ENCODE measurements at places on chromosomes 3 and 15.

DNA sequence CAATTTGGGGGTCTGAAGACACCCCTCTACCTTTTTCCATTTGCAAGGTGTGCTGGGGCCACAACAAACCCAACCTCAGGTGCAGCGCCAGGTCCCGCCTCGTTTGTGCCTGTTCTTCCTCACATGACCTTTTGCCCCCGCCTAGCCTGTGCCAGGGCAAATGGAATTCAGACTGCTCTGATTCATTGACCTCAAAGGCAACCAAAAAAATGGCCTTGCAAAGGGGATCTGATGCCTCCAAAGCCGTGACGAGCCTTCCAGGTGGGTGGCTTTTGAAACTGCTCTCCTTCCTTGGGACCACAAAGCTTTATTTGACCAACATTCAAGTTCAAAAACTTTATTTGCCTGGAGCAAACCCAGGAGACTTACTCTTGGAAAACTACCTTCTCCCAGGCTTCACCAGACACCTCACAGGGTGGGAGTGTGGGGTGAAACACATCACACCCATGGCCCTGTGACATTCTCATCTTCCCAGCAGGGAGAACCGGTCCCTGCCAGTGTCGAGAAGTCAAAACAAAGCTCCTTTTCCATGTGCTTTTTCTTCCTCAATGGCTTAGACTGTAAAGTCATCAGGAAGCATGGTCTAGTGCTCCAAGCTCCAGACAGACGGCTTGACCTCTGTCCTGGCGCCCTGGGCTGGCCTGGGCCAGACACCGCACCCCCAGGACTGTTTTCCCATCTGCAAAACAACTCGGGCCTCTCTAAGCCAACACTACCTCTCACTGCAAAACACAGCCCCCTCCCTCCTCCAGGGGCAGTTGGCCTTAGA lies 103.9 kb upstream of the HES1 start:
- no peak for DNase-seq

- no peak for DNase-seq
These were observed 261.9 kb upstream of the SUCLG2 start for GRCh38 chr3:67916353-67916752.

DNA sequence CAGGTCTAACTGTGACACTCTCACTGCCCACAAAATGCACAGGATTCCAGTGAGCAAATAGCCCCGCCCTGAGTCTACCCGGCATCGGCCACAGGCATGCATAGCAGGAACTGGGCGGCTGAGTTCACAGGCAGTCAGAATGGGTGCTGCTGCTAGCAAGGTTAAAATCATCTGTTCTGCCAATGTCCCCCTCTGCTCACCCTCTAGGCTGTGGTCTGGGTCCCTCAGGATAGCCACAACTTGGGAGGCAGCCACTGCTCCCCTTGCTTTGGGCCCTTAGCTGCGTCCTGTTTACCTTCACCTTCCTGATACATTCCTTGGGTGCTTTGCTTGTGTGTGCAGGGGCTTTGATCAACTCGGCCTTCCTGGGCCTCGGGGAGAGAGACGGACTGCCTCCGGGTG lies 232.9 kb upstream of the RGMA start:
- no peak for DNase-seq

- DNase-seq, result no peak
These were observed 1026.2 kb upstream of the NR2F2 start for GRCh38 chr15:95304151-95304946.

DNA sequence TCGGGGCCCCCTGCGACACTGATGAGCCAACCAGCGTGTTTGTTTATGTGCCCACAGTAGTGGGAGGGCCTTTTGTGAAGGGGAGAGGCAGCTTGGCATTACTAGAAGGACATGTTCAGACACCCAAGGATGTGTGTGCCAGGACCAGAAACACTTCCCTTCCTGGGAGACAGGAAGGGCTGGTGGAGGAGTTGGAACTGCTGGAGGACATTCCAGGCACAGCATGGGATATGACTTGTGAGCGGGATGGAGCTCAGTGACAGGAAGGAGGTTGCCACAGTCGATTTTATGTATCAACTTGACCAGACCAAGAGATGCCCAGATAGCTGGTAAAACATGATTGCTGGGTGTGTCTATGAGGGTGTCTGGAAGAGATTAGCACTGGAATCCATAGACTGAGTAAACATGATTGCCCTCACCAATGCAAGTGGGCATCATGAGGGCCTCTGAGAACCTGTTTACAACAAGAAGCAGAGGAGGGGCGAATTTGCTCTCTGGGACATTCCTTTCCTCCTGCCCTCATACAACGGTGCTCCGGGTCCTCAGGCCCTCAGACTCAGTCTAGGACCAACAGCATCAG lies 106.4 kb upstream of the TLE3 start:
- DNase-seq, result no peak

DNA sequence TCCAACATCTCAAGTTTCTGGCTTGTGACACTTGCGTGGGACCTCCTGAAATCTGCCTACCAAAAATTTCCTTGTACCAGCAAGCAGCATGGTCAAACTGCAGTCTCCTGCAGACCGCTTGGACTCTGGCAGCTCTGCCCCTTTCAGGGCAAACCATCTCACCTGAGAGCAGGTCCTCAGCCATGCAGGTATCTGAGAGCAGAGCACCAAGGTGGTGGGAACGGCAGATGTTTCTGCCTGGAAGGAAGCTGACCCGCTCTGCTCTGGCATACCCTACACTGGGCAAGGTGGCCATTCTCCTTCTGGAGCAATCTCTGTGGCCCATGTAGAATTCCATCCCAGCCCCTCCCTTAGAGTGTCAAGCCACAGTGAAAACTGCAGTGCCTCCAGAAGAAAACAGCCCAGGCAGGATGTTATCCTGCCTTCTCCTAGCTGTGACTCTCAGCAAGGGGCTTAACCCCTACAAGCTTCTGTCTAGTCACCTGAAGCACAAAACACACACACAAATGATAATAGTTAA lies 21.6 kb downstream of the MESD start:
- DNase-seq, result no peak

DNA sequence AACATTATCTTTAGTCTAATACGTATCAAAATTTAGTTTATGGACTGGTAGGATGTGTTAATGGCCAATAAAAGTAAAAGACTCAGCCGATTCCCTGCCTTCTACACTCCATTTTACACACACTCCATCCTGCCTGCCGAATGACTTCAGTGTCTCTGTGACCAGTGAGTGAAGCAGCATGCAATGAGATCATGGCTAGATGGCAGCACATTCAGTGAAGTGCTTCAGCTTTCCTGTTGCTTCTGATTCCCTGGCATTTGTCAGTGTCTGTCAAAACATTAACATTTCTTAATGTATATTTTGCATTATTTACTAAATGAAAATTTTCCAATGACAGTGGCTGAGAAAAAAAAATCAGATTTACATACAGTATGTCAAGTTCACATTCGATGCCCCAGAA lies 412.0 kb downstream of the FHIT start:
- DNase-seq, result no peak

- no peak for DNase-seq
These were observed 169.5 kb downstream of the PLD1 start for GRCh38 chr3:171640520-171641412.

DNA sequence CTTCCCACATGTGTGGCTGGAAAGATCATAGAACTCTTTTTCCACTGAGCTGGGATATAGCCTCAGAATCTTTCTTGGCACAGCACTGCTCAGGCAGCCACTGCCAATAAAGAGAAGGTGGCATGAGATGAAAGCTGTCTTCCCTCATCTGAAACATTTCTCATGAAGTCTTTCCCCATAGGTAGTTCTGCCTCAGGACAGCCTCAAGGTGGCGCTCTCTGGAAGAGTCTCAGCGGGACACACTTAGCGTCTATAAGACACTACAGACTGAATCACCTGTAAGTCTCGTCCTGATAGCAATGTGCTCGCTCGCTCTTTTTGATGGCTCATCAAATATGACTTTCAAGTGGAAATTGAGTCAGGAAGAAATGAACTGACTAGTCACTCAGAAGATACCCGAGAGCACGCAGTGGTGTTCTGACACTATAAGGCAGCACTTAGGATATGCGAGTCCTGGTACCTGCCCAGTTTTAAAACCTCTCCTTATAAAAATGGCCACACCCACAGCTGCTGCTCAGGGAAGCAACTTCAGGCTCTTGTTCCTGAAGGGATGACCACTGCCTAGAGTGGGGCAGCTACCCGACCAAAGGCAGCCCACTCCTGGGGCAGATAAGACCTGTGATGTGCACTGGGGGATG lies 269.5 kb downstream of the SUCLG2 start:
- peak; percentile 14 for DNase-seq

DNA sequence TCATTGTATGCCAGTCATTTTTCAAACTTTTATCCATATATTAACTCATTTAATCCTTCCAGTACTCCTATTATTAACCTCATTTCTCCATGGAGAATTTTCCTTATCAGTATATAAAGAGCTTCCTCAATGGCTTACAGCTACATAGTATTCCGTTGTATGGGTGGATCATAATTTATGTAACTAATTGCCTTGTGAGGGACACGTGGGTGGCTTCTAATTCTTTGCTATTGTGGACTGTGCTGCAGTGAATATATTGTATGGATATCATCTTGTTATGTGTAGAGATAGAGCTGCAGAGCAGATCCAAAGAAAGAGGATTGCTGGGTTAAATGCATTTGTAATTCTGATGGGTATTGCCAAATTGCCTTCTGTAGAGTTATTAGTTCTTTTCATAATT lies 25.2 kb downstream of the PML start:
- DNase-seq, result no peak

DNA sequence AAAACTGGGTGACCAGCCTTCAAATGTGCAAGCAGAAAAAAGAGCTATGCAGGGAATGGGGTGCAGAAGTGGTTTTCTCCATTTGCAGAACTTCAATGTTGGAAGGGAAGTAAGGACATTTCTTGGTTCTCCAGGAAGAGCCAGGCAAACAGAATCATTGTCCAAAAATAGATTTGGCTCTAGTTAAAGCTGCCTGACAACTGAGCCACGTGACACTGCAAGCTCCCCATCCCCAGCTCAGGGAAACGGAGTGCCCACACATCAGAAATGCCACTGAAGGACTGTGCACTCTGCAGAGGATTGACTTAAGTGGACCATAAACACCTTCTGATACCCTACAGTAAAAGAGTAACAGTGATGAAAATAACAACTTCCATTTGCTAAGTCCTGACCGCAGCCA lies 195.6 kb upstream of the NSMCE3 start:
- no peak for DNase-seq

DNA sequence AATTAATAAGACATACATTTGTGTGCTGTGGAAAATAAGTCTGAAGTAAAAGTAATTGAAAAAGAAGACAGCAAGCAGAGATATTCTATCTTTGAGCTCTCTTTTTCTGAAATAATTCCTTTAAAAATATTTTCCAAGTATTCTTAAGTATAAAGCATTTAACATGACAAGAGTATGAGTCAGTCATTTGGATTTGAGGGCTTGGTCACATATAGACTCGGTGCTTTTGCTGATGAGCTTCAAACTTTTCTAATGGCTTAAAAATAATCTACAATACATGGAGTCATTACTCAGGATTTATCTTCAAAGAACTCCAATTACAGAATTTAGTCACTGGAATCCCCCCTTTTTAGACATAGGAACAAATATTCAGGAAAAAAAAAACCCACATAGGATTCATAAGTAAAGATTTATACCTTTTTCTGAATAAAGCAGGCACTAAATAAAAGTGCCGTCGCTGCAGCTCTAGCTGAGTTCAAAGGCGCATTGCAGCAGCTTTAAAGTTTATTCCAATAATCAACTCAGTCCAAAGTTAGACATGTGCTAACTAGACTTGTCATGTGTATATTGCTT lies 147.5 kb downstream of the CTNNB1 start:
- no peak for DNase-seq

- no peak for DNase-seq
These were observed 11.3 kb downstream of the PRICKLE2 start for GRCh38 chr3:64213962-64214379.

- DNase-seq, result no peak
These were observed 249.2 kb downstream of the OPA1 start for GRCh38 chr3:193842029-193842798.

DNA sequence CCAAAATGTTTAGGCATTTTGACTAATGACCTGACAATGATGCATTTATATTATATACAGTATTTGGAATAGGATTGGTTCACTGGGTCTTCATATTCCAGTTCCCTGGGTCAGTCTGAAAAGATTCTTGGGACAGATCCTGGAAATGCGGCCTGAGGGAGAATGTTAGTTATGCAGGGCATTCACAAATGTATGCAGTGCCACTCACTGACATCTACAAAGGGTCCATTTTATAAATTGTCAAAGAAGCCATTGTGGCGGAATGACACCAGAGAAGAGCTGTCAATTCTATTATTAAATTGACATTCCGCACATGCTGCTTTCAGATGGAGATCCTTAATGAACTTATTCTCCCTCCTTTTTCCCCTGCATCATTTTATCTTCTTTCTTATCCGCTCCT lies 176.6 kb downstream of the VGLL3 start:
- no peak for DNase-seq

DNA sequence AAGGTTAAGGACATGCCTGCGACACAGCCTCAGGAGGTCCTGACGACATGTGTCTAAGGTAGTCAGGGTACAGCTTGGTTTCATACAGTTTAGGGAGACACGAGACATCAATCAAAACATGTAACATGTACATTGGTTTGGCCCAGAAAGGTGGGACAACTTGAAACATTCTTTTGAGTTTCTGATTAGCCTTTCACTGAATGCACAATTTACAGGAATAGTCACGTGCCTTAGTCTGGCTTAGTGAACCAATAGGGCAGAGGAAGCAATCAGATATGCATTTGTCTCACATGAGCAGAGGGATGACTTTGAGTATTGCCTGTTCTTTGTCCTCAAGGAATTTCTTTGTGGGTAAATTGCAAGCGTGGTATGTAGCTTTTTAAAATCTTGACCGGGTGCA lies 24.5 kb upstream of the HDAC11 start:
- DNase-seq, result no peak

- no peak for DNase-seq
These were observed 110.4 kb downstream of the FILIP1L start for GRCh38 chr3:100003609-100004503.

DNA sequence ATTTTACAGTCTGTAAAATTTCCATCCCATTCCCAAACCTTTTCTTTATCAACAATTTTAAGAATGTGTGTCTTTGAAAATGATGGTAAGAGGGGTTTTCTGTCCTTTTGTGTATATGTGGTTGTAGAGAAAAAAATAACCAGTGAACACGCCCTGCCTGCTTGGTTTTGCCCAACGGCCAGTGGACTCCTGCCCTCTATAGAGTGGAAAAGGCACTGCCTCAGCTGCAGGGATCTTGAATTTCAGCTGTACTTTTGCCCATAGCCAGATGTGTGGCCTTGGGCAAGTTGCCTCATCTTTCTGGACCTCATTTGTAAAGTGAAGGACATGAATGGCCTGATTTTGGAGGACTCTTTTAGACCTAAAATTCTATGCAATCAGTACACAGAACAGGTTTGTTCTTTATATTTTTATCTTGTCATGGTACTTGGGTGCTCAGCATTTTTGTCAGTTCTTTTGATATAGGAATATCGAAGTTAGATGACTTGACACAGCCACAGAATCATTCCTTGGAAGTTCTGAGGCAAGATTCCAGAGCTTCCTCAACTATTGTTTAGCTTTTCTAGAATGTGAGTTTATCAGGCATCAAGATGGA lies 81.0 kb downstream of the CLDN11 start:
- DNase-seq, result no peak
